ENCODE measurements at places on chromosomes 2 and 18.

GRCh38 chr18:76821875-76822505 is 367 bp upstream of the ZNF236 start:
- no peak for DNase-seq

DNA sequence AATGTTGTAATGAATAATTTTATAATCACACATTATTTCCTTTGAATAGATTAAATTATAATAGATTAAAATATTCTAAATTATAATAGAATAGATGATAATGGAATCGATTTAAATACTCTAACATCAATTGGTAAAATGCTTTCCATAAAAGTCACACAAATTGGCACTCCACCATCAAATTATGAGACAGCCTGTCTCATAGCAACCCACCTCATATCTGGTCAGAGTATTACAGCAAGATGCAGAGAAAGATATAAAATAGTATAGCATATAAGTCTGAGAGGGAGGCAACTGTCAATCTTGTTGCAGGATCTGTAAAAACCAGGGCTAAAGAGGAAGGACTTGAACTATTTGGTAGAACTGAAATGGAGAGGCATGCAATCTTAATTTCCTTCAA is 98.4 kb upstream of the NCKAP5 start:
- DNase-seq = no peak

DNA sequence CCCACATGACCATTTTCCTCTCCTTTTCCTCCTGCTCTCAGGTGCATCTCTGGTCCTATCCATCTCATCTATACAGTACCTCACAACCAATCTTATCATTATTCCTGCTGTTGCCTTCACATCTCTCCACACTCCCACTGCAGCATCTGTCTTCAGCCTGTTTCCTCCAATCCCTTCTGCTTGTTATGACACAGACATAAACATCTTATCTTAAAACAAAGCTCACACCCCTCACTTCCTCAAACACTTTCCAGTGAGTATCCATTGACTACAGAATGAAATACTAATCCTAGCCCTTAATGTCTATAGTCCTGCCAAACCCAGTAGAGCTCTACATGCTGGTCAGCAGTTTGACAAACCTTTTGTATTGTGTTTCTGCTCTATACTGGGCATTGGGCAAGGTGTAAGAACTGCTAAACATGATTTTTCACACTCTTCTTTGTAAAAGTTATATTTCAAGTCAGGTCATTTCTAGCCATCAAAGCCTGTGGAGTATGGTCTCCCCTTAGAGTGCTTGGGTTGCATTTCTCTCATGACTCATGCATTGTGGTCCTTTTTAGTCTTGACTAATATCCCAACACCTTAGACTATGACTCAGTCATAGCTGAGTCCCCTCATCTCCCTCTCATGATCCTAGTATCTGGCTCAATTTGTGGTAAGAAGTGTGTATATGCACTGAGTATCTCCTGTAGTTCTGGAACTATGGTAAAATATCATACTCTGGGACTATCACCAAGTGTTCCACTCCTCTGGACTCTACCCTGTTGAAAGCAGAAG is 187.0 kb downstream of the CYRIA start:
- DNase-seq = no peak

GRCh38 chr2:142878031-142878678 is 691 bp downstream of the KYNU start:
- no peak for DNase-seq

DNA sequence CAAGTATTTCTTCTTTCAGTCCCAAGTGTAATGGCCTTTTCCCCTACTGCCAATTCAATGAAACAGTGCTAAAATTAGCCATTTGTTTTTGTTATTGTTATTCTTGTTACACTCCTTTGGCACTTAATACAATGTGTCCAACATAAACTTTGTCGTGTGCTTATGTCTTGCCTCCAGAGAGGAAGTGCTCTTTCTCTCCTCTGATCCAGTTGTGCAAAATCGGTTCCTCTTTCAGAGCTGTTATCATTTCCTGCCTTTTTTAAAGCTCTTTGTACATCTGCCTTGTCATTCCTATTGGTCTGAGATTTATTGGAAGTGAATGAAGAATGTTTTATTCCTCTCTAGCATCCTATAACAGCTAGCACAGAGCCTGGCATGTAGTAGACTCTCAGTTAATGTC is 623.2 kb upstream of the ID2 start:
- DNase-seq = no peak

All from fibroblast of skin of left biceps (primary cell).